Jurkat, Clone E6-1 (cell line): ENCODE measurements at places on chromosomes 11 and 22.

DNA sequence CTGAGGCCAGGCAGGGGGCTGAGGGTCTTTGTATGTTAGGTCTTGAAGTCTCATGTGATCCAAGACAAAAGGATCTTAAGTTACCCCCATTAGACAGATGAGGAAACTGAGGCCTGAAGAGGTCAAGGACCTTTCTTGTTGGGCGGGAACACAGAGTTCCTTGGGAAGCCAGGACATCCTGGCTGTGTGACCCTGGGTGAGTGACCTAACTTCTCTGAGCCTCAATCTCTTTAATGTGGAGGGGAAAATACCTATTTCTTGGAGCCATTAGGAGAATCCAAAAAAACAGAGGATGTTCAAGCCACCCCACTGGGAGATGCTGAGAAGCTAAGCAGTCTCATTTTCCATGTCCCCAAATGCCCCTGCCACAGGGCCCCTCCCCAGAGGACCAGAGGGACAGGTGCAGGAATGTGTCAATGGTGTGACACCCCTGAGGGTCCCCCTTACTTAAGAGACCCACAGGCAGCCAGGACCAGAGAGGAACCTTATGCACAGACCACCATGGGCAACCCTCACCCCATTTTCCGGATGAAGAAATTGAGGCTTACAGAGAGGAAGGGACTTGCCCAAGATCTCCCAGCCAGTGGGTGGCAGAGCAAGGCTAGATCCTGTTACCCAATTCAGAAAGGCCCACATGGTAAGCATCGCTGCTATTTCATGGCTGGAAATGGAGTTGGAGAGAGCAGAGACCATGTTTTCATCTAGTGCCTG is 8.0 kb downstream of the RAC2 start:
- DNase-seq, result no peak

DNA sequence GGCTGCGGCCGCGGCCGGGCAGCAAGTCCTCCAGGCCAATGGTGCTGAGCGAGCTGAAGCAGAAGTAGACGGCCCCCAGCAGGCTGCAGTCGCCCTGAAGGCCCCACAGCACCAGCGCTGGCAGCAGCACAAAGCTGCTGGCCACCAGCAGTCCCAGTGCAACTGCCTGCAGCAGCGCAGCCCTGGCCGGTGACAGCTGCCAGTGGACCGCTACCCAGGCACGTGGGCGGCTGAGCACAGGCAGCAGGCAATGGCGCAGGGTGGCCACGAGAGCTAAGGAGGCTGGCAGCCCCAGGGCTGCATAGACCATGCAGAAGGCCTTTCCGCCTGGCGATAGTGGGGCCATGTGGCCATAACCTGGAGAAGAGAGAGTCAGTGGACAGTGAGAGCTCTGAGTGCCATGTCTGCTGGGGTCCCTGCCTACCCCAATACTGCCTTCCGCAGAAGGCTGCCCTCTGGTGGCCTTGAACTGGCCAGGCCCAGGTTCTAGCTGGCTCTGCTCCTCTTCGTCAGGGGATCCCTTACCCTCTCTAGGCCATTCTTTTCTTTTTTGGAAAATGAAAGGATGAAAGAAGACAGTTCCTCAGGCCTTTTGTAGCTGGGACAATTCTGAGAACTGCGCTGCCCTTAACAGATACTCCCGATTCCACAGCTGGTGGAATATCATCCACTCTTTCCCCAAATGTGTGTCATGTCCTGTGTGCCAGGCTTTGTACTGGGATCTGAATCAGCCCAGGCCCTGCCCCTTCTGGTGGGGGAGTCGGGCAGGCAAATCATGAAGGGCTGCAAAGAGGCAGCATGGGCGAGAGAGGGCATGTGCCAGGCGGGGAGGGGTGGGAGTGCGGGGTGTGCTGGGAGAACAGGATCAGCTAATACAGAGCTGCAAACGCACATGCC is 1.8 kb downstream of the KCNK7 start:
- no peak for DNase-seq

DNA sequence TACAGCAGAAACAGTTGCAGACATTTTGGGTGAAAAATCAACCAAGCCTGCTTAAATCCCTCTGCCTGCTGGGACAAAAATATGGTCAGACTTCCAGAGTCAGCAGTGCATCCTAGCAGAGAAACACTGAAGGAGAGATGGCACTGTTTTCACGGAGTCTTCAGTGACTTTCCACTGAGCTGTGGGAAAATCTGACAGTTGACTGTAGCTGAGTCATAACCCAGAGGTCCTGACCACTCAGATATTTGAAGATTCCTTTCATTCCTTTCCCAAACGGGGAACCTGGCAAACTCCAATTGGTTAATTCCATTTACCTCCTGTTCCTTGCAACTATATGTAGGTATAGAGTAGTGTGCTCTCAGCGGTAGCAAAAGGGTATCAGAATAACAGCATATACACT is 20.9 kb upstream of the UPB1 start:
- DNase-seq, result no peak

DNA sequence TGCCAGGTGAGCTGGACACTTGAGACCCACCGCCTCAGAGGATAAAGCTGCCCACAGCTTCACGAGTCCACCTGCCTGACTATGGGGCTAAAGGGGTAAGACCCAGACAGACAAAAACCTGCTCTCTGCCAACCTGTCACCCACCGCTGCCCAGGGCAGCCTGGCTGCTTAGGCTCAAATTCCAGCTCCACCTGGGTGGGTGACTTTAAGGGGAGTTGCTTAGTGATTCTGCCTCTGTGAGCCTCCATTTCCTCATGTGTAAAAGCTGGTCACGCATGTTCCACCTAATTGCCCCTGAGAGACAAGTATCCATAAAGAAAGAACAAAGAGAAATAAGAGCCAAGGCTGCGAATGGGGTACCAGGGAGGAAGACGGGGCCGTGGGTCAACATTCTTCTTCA is 3.7 kb upstream of the CASTOR1 start:
- no peak for DNase-seq

DNA sequence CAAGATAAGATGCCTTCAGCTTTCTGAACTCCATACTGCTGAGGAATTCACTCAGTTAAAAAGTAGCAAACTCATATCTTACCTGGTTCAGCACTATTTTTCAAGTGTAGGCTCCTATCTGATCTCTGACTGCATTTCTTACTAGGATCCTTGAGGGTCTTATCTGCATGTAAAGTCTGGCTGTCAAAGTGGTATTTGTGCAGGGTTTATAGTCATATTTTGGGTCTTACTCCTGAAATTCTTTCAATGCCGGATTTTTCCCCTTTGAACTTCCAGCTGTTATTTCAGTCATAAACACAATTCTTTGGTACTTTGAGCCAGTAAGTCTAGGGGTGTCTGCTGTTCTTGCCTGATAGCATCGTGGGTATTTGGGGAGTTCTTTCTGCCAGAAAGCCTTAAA is 25.3 kb upstream of the NOX4 start:
- no peak for DNase-seq

DNA sequence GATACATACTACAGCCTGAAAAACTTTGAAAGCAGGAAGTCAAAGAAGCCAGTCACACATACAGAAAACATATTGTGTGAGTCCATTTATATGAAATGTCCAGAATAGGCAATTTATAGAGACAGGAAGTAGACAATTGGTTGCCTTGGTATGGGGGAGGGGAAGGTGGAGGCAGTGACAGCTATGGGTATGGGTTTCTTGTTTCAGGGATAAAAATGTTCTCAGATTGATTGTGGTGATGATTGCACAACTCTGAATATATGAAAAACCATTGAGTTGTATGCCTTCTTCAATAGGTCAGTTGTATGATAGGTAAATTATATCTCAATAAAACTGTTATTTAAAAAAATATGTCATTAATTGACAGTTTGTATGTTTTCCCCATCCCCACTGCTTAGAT is 137.6 kb downstream of the SNX19 start:
- DNase-seq, result no peak

- no peak for DNase-seq
These were observed 24.7 kb downstream of the LUZP2 start for GRCh38 chr11:24521601-24522000.

- DNase-seq, result peak; percentile 90
These were observed 12.2 kb upstream of the NPAS4 start for GRCh38 chr11:66408488-66409214.

DNA sequence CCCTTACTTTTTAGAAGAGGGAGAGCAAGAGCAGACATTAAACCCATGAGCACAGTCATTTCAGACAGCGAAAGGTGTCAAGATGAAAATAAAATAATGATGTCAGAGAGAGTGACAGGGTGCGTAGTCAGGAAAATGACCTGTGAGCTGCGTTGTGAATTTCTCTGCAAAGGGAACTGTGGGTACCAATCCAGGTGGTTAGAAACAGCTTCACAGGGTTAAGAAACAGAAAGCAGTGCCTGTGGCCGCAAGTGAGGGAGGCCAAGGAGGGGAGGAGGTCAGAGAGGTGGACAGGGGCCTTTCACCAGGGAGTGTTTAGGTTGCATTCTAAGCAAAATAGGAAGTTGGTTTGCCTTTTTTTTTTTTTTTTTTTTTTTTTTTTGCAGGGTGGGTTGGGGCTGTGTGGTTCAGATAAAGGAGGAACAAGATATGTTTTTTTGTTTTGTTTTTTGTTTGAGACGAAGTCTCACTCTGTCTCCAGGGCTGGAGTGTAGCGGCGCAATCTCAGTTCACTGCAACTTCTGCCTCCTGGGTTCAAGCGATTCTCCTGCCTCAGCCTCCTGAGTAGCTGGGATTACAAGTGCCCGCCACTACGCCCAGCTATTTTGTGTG is 7.9 kb downstream of the TIGD3 start:
- no peak for DNase-seq

GRCh38 chr11:952406-953385 is 27.0 kb downstream of the AP2A2 start:
- DNase-seq, result no peak

DNA sequence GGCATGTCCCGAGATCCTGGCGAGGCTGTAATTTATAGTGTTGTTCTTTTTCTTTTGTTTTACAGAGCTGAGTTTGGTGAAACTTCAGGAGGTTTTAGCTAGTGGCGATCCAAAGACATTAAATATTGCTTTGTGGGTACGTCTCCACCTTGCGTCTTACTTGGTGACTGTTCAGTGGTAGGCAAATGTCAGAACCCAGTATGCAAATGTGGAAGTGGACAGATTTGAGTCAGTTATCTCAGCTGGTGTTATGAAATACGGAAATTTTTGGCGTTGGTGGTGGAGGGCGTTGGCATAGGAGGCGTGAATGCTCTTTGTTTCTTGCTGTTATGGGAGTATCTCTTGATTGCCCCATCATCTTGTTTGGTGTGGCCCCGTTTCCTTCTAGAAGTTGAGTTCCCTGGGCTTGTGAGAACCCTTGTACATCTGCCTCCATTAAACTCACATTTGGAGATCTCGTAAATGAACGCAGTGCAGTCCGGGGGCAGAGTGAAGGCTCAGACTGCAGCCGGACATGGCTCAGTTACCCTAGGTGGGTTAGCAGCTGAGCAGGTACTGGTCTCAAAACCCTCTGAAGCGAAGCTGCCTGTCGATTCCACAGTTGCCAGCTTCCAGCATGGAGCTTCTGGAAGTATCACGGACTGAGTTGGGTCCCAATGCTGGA is 39.9 kb downstream of the PTPRJ start:
- no peak for DNase-seq

- no peak for DNase-seq
These were observed 69.8 kb downstream of the FBLN1 start for GRCh38 chr22:45572444-45572843.

DNA sequence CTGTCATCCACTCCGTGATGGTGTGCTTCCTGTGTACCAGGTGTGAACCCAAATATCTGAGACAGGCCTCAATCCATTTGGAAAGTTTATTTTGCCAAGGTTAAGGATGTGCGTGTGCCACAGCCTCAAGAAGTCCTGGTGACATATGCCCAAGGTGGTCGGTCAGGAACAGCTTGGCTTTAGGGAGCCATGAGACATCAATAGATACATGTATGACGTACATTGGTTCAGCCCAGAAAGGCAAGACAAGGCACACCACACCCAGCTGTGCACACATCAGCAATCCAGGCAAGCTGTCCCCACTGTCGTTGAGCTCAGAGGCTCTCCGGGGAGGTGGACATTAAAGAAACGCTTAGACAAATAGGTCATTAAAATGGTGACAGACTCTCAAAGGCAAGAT is 56.8 kb upstream of the SHANK2 start:
- DNase-seq, result no peak

DNA sequence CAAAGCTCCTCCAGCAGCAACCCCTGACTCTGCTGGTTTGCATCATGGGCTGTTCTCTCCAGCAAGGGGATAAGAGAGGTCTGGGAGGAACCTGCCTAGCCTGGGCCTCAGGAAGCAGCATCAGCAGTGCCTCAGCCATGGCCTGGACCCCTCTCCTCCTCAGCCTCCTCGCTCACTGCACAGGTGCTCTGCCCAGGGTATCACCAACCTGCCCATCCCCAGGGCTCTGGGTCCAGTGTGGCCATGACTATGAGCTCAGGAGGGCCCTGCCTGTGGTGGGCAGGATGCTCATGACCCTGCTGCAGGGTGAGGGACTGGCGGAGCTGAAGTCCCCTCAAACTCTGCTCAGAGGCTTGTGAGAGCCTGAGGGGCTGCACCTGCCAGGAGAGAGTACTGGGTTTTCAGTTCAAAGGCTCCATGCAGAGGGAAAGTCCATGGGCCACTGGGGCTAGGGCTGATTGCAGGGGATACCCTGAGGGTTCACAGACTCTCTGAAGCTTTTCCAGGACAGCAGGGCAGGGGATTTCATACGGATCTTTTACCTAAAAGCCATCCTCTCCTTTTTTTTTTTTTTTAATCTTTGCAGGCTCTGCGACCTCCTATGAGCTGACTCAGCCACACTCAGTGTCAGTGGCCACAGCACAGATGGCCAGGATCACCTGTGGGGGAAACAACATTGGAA is 115.8 kb upstream of the IGLL5 start:
- no peak for DNase-seq

- DNase-seq, result no peak
These were observed 10.1 kb downstream of the SLC5A4 start for GRCh38 chr22:32245042-32245441.

DNA sequence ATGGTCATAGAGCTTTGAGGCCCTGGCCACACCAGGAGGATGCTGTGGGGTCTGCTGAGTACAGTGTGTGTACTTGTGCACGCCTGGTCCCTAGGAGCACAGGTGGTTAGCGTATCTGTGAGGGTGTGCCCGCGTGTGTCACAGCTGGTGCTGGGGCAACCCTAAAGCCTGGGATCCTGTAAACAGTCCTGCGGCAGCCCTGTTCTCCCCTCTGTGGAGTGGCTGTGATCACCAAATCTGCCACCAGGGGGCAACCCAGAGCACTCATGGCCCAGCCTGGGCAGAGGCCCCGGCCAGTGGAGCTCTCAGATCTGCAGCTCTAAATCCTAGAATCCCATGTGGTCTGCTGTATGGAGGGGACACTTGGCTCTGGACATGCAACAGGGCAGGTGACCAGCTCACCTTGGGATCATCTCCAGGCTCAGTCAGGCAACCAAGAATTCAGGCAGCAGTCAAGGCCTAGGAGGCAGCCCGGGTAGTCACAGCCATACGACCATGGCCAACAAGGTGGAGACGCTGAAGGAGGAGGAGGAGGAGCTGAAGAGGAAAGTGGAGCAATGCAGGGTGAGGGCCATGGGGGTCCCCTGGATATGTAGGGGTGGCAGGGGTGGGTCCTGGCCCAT is 3.9 kb downstream of the SH3BP1 start:
- DNase-seq, result peak; percentile 50

GRCh38 chr11:134558916-134559601 is 147.0 kb upstream of the B3GAT1 start:
- DNase-seq, result no peak
